ENCODE measurements at places on chromosomes 13 and 19. TPM values are rescaled to one million over a fixed set of nuclear protein-coding genes. Genes with fewer than 3 reads are reported as not detected.

The CNFN gene
- 1.2 TPM for polyA plus RNA-seq

The CACNA1A gene
- polyA plus RNA-seq, result 0.17 TPM

The CLC gene
- polyA plus RNA-seq, result not detected

The RASL11A gene
- polyA plus RNA-seq, result 5.6 TPM

The RFPL4AL1 gene
- polyA plus RNA-seq, result not detected

The PSG1 gene
- polyA plus RNA-seq, result not detected

The ZNF610 gene
- 0.25 TPM for polyA plus RNA-seq

The ANGPTL8 gene
- polyA plus RNA-seq, result 107 TPM

The SCN1B gene
- polyA plus RNA-seq, result 5.8 TPM

The CNN1 gene
- 0.29 TPM for polyA plus RNA-seq

The PCP2 gene
- polyA plus RNA-seq, result 0.25 TPM

The THAP8 gene
- polyA plus RNA-seq, result 4.4 TPM

The FCGBP gene
- 0.08 TPM for polyA plus RNA-seq

The MTUS2 gene
- 0.04 TPM for polyA plus RNA-seq

The IL12RB1 gene
- 0.90 TPM for polyA plus RNA-seq

The GJB2 gene
- 23.6 TPM for polyA plus RNA-seq

The SLC44A2 gene
- 12.0 TPM for polyA plus RNA-seq

The LRG1 gene
- polyA plus RNA-seq, result 741 TPM

The CGB2 gene
- polyA plus RNA-seq, result not detected

The ZNF8 gene
- polyA plus RNA-seq, result 0.50 TPM

The DPRX gene
- polyA plus RNA-seq, result not detected

The KLK1 gene
- not detected for polyA plus RNA-seq

The MATK gene
- polyA plus RNA-seq, result 0.78 TPM

Data from liver (tissue), 10 donors.